ENCODE measurements at places on chromosomes 13 and 19. TPM values are rescaled to one million over a fixed set of nuclear protein-coding genes. Genes with fewer than 3 reads are reported as not detected.

- DNase-seq, result no peak
These were observed 12.3 kb downstream of the TMEM150B start for GRCh38 chr19:55312621-55313512.

CGB2 gene
- total RNA-seq, result not detected

GRCh38 chr13:97435323-97435722, 1.4 kb downstream of the RAP2A start:
- DNase-seq, result no peak

- DNase-seq, result peak; percentile 65
These were observed 49.0 kb upstream of the ZNF780A start for GRCh38 chr19:40139533-40140287.

DNA sequence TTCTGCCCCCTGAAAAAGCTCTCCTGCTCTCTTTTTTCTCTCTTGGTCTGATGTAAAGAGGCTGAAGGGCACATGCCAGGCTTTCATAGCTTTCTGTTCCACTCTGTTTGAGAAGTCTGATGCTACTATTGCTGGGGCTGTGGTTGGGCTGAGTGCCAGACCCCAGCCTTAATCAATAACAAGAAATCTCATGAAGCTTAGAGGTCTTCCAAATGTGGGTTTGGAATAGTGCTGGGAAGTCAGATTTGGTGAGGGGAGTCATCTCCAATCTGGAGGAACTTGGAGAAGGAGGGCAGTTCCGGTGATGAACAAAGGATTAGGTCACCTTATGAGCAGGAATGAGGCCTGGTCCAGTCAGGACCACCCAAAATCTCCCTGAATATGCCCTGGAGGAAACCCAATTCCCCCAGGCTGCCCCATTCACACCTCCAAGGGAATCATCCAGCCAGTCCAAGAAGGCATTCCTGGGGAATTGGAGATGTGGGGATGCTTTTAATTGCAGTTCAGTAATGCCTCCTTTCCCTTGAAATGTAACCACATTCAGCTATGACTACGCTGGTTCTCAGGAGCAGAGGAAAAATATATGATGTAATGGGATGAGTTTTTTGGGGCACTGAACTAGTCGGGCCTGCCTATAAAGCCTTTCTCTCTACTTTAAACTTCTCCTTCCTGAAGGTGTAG, 102.0 kb downstream of the STARD13 start:
- no peak for DNase-seq

KLC3 gene
- total RNA-seq, result 27.5 TPM

DNA sequence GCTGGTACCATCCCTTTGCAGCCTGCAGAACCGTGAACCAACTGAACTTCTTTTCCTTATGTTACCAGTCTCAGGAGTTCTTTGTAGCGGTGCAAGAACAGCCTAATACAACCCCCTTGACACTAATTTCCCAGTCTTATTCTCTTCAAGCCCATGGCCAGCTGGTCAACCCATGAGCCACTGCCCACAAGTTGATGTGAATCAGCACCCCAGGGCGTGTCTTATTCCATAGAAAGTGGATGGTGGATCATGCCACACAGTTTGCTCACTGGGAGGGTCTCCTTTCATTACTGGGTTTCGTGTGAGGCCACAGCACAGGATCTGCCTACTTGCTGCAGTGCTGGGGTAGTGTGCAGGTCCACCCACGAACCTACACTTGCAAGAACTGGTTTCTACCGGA, 27.0 kb downstream of the TEX29 start:
- DNase-seq, result no peak

DNA sequence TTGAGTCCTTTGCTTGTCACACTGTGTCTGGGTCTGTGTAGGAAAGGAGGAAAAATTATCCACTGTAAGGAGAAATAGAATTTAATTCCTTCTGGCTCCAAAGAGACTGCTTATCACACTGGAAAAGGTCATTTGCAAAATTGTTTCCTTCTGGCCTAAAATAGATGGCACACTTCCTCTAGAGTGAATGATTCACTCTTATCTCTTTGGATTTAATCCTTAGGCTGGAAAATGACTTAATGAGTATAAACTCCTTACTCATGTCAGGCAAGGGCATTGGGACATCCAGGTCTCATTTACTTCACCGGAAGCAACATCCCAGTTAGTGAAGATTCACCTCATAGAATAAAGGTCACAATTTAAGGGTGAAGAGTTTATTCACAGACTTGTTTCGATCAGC, 293.6 kb downstream of the OXGR1 start:
- no peak for DNase-seq

GRCh38 chr19:9565900-9566705, 18.2 kb downstream of the ZNF121 start:
- DNase-seq, result peak; percentile 16

- no peak for DNase-seq
These were observed 1086.7 kb downstream of the EFNB2 start for GRCh38 chr13:105448811-105449210.

GRCh38 chr13:31160857-31161556, 697 bp downstream of the HSPH1 start:
- peak; percentile 38 for DNase-seq

- peak; percentile 49 for DNase-seq
These were observed 817.8 kb upstream of the PCDH9 start for GRCh38 chr13:68047889-68048288.

POLR2E gene
- 375 TPM for total RNA-seq

TMEM86B gene
- 11.8 TPM for total RNA-seq

DNA sequence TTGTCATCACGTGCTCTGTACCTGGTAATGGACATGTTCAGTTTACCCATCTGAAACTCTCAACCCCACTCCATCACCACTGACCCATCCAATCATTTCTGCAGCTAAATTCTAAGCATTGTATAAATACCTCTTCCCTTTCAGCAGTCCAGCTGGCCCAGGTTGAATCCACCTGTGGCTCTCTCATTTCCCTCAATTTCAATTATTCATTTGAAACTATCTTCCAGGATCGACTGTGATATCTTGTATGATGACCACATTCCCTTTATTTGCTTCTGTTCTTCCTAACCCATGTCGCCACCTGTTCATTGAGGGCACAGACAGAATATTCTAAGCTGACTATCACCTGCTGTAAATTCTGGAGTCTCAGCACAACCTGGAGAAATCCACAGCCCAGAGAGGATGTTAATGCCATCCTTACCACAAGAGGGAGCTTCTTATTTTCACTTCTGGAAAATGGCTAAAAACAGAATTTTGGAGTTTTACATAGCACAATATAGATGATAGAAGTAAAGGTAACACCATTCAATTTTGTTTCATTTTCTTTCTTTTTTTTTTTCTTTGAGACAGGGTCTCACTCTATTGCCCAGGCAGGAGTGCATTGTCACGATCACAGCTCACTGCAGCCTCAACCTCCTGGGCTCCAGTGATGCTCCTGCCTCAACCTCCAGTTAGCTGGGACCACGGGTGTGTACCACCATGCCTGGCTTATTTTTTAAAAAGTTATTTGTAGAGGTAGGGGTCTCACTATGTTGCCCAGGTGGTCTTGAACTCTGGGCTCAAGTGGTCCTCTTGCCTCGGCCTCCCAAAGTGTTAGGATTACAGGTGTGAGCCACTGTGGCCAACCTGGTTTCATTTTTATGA, 38.6 kb downstream of the ZNF823 start:
- peak; percentile 77 for DNase-seq

AP1M2 gene
- 43.9 TPM for total RNA-seq

DNA sequence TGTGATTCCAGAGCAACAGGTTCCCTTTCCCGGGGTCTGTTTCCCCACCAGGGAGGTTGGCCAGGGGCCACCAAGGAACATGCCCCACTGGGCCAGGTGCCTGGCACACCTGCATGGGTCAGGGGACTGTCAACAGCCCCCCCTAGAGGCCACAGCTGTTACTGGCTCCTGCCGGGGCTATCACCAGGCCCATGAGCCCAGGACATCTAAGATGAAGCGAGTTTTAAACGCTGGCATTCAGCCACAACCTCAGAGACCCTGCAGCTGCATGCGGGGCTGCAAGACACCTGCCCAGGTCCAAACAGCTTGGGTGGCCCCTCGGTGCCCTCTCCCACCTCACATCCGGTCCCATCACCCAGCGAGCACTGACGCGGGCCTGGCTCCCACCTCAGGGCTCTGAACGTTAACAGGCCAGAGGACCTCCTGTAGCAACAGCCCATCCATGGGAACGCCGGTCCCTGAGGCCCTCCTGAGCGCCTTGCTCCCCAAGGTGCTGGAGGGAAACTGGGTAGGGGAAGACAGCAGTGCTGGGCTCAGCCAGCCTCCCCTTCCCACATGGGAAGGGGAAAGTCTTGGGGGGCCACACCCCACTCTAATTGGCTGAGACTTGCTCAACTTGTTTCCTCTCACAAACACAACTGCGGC, 12.0 kb downstream of the KHSRP start:
- DNase-seq, result peak; percentile 57

DNA sequence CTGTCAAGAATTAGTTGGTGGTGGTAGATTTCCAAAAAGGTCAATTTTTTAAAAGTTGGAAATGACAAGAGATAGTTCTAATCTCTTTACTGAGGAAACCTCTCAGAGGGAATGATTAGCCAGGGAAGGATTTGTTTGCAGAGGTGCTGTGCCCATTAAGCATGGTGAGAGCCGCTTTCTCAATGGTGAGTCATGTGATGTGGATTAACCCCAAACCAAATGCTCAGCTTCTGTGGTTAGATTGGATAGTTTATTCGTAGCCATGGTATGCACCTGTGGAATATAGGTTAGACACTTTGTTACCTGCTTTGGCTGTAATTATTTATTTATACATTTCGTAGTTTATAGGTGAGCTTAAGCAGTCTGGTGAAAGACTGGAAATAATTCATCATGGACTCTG, 7.1 kb downstream of the HNRNPM start:
- peak; percentile 96 for DNase-seq

DNA sequence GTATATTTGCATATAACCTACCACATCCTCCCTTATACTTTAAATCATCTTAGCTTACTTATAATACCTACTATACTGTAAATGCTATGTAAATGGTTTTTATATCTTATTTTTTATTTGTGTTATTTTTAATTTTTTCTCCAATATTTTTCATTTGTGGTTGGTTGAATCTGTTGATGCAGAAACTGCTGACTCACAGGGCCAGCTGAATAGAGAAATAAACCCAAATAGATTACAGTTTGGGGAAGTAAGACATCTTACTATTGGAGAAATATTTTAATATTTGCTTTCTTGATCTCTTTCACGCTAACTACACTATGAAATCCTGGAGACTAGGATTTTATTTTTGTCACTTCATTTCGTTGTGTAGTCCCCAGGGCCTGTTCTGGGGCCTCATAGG, 7.1 kb downstream of the SMAD9 start:
- DNase-seq, result no peak

DNA sequence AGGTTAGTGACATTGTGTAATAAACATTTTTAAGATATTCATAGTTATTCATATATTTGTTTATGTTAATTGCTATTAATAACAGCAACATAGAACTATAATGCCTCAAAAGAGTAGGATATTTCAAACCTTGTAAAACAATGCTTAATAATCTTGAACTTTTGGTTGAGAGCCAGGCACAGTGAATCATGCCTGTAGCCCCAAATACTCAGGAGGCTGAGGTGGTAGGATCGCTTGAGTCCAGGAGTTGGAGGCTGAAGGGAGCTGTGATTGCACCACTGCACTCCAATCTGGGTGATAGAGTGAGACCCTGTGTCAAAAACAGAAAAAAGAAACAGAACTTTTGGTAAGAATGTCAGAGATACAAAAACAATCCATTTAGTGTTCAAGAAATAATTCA, 213.9 kb upstream of the SLITRK1 start:
- DNase-seq, result peak; percentile 4

DNA sequence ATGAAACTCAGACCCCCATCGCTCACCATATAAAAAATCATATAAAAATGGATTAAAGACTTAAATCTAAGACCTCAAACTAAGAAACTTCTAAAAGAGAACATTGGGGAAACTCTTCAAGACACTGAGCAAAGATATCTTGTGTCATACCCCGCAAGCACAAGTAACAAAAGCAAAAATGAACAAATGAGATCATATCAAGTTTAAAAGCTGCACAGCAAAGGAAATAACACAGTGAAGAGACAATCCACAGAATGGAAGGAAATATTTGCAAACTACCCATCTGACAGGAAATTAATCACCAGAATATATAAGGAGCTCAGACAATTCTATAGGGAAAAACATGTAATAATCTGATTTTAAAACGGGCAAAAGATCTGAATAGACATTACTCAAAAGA, 808.3 kb downstream of the LIG4 start:
- no peak for DNase-seq

- DNase-seq, result peak; percentile 58
These were observed 270.1 kb downstream of the SLITRK5 start for GRCh38 chr13:87941226-87941625.

DNA sequence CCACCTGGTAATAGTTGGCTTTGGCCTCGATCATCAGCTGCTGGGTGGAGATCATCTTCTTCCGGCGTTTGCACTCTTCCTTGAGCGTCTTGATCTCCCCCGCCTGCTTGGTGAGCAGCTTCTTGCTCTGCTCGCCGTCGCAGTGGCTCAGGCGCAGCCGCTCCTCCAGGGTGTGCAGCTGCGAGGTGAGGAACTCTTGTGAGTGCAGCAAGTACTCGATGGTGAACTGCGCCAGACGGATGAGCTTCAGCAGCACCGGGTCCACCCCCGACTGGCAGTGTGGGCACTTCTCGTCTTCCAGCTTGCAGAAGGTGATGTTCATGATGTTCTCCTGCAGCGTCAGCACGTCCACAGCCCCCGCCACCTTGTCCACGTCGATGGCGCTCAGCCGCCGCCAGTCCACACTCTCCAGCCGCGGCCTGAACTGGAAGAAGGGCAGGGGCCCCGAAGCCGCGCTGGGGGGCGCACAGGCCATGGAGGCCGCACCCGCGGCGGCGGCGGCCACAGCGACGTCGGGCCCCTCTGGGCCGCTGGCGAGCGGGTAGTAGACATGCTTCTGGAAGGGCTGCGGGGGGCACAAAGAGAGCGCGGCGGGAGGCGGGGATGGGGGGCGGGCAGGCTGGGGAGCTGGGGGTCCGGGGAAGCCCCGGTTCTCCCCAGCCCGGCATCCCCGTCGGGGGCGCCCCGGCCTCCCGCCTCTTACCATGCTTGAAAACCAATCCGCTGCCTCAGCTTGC, 3.0 kb downstream of the DZIP1 start:
- DNase-seq, result no peak

DNA sequence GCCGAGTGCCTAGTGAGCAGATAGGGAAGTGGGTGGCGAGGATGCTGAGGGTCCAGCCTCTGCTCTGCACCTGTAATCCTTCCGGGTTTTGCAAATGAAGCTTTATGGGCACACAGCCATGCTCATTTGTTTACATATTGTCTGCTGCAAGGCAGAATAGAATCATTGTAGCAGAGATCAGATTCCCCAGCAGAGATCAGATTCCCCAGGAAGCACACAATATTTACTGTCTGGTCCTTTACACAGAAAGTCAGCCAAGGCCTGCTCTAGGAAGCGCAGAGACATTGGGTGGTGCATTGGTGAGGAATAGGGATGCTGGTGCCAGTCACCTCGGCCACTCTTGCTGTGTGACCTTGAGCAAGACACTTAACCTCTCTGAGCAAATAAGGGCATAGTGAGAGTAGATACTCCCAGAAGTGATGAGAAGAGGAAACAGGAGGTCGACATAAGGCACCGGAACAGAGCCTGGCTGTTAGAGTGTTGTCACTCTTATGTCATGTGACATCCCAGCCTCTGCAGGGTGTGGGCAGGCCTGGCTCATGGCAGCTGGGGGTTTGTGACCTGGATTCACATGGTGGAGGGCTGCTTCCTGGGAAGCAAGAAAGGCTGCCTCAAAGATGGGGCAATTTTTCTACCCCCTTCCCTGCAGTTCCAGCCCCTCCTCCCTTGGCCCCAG, 25.6 kb downstream of the CARM1 start:
- peak; percentile 66 for DNase-seq

GRCh38 chr19:11465600-11465999, 15.2 kb downstream of the ELAVL3 start:
- no peak for DNase-seq

- peak; percentile 8 for DNase-seq
These were observed 828.1 kb downstream of the PCDH9 start for GRCh38 chr13:66402066-66402465.
